CD4-positive, alpha-beta memory T cell (primary cell): ENCODE measurements at places on chromosomes 1 and 21. TPM values are rescaled to one million over a fixed set of nuclear protein-coding genes. Genes with fewer than 3 reads are reported as not detected.
A peak's percentile ranks its signal among the peaks of the same experiment; 100 is the strongest.

The HSD3B1 gene
- polyA plus RNA-seq: not detected

The CD53 gene
- 1,003 TPM for polyA plus RNA-seq

The LCE1D gene
- not detected for polyA plus RNA-seq

The CYP4B1 gene
- polyA plus RNA-seq: 1.4 TPM

DNA sequence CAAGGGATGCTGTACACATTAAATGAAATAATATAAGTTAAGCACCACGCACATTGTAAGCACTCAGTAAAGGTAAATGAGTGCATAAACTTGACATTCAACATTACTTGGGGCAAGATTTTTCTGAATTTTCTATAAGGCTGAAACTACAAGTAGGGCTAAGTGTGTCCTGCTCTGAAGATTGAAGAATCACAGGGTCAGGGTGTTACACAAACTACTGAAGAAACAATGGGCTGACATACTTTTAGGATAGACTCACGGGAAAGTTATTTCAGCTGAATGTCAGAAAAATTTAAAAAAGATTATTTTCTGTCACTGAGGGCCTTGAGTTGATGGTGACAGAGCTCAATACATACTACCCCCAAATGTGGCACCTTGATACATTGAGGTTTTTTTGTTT is 644.2 kb upstream of the PLXNA2 start:
- DNase-seq: no peak
- no peaks in the 10 kb centered on the region for H3K4me1 ChIP-seq
- no peak overlapping the region for H3K27ac ChIP-seq
- no peaks in the 10 kb centered on the region for H3K27me3 ChIP-seq

- no peak for DNase-seq
- no peak overlapping the region for H3K27ac ChIP-seq
Measured at GRCh38 chr1:113293256-113293626, 97.1 kb upstream of the MAGI3 start.

- no peaks in the 10 kb centered on the region for H3K36me3 ChIP-seq
- H3K27ac ChIP-seq: no peak overlapping the region
- no peak for DNase-seq
- H3K4me3 ChIP-seq: peak overlapping the region; percentile 17
Measured at GRCh38 chr1:25922971-25923552, 16.8 kb upstream of the STMN1 start.

- H3K27me3 ChIP-seq: no peaks in the 10 kb centered on the region
- H3K4me3 ChIP-seq: no peak overlapping the region
- peaks cover 15% of the 10 kb centered on the region for H3K36me3 ChIP-seq
Measured at GRCh38 chr1:205597691-205598314, 34.0 kb downstream of the ELK4 start.

DNA sequence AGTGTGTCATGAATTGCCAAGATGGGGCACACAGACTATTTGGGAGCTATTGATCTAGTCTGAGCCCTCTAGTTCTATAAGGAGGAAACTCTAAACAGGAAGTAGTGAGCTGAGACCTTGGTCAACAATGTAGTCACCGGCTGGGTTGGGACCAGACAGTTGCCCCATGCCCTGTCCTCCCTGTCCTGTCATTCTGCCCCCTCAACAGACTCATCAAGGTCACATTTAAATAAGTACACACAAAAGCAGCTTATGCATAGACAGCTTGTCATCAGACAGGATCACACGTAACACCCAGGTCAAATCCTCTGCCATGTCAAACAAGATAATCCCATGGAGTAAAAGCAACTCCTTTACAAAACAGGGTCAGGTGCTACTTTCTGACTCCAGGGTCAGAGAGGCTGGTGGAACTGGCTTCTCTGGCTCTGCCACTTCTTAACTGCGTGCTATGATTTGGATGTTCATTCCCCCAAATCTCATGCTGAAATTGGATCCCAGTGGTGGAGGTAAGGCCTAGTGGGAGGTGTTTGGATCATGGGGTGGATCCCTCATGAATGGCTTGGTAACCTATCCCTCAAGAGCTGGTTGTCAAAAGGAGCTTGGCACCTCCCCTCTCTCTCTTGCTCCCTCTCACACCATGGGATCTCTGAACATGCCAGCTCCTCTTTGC is 128.9 kb downstream of the HIVEP3 start:
- H3K36me3 ChIP-seq: no peaks in the 10 kb centered on the region
- H3K27ac ChIP-seq: no peak overlapping the region
- DNase-seq: no peak
- H3K4me3 ChIP-seq: no peak overlapping the region
- no peaks in the 10 kb centered on the region for H3K27me3 ChIP-seq
- peaks cover 41% of the 10 kb centered on the region for H3K4me1 ChIP-seq

DNA sequence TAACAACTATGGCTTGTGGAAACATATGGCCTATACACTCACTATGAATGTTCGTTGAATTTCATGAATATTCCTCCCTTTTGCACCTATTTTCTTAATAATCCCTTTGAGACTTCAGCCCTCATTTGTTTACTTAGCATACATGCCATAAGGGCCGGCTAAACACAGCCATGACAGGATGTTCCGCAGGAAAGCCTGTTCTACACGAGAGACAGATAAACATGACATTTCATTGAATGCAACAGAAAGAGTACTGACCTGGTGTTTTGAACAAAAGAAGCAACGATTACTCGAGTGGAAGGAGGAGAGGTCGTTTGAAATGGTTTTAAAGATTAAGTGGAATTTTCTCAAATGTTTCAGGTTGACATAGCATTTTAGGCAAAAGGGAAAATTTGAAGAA is 459.5 kb upstream of the CXADR start:
- no peaks in the 10 kb centered on the region for H3K27me3 ChIP-seq
- no peaks in the 10 kb centered on the region for H3K36me3 ChIP-seq
- no peaks in the 10 kb centered on the region for H3K4me1 ChIP-seq
- no peak overlapping the region for H3K4me3 ChIP-seq
- no peak overlapping the region for H3K27ac ChIP-seq

DNA sequence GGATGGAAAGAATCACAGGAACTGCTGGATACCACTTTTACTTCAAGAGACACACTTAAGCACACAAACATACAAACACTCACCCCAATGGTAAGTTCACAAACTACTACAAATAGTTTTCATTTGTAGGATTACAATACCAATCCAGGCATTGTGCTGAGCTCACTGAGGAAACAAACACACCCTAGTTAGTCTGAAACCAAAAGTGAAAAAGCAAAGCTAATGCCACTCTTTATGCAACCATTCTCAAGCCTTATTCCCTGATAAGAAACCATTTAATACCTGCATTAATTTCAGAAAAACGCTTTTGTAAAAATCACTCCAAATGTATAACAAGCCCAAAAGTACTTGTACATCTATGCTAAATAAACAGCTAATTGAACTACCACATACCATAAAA is 38.3 kb downstream of the RNF115 start:
- H3K4me1 ChIP-seq: peaks cover 16% of the 10 kb centered on the region
- no peaks in the 10 kb centered on the region for H3K27me3 ChIP-seq

- no peaks in the 10 kb centered on the region for H3K27me3 ChIP-seq
- H3K27ac ChIP-seq: no peak overlapping the region
- DNase-seq: no peak
- H3K4me3 ChIP-seq: no peak overlapping the region
Measured at GRCh38 chr1:2805801-2806430, 4.4 kb upstream of the TTC34 start.

- H3K27me3 ChIP-seq: no peaks in the 10 kb centered on the region
- H3K4me3 ChIP-seq: no peak overlapping the region
- peaks cover 14% of the 10 kb centered on the region for H3K4me1 ChIP-seq
- DNase-seq: no peak
- no peak overlapping the region for H3K27ac ChIP-seq
- no peaks in the 10 kb centered on the region for H3K36me3 ChIP-seq
Measured at GRCh38 chr1:111234258-111234657, 6.7 kb downstream of the CHI3L2 start.

DNA sequence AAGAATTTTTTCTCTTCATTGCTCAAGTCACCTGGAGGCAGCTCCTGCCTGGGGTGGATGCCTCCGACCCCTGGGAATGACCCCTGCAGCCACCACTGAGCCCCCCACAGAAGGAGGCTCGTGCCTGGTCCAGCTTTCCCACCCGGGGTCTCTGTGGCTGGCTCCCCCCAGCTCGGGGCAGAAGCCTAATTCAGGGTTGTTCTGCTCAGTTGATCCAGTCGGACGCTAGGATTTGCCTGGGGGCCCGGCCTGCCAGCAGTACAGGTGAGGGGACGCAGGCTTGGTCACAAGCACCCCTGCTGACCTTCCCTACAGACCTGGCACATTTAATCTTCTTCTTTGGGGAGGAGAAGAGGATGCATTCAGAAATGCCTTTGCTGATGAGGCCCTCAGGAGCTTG is 53.6 kb upstream of the POFUT2 start:
- H3K27me3 ChIP-seq: no peaks in the 10 kb centered on the region
- no peaks in the 10 kb centered on the region for H3K36me3 ChIP-seq
- H3K27ac ChIP-seq: no peak overlapping the region
- H3K4me1 ChIP-seq: peaks cover 4% of the 10 kb centered on the region

DNA sequence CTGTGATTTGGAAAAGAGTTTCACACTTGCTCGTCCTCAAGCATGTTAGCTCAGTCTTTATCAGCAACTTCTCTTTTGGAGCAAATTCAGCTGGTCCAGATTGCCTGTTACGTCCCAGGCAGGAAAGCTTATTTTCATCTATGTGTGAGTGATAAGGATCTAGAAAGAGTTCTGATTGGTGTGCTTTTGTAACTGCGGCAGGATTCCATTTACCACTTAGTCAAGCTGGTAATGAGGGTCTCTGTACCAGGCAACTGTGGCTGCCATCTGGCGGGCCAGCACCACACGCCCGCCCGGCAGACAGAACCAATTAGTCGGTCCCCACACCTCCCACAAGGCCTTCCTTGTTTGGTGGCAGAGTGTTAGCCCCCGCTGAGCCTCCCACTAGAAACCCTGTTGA is 21.0 kb downstream of the C1orf87 start:
- H3K4me1 ChIP-seq: no peaks in the 10 kb centered on the region
- no peak for DNase-seq
- no peaks in the 10 kb centered on the region for H3K36me3 ChIP-seq
- H3K4me3 ChIP-seq: no peak overlapping the region
- no peak overlapping the region for H3K27ac ChIP-seq

GRCh38 chr1:150256554-150257341 is 826 bp upstream of the CA14 start:
- H3K4me1 ChIP-seq: peaks cover 15% of the 10 kb centered on the region
- no peak for DNase-seq
- no peaks in the 10 kb centered on the region for H3K36me3 ChIP-seq
- no peak overlapping the region for H3K4me3 ChIP-seq

DNA sequence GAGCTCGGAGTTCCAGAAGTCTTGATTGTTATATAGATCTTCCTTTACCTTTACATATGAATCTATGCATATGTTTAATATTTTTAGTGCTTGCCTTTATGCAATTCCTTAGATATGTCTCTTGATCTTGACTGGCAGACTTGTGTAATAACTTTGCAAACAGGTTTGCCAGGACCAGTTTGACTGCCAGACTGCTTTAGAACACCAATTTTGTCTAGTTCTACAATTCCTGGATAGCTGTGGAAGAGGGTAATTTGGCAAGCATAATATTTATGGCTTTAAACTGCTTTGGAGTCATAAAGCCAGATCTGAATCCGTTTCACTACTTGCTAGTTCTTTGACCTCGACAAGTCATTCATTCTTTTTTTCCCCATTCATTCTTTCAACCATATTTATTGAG is 250.0 kb downstream of the FAF1 start:
- H3K4me1 ChIP-seq: no peaks in the 10 kb centered on the region
- DNase-seq: no peak
- H3K27ac ChIP-seq: no peak overlapping the region
- H3K4me3 ChIP-seq: no peak overlapping the region
- H3K27me3 ChIP-seq: no peaks in the 10 kb centered on the region
- H3K36me3 ChIP-seq: no peaks in the 10 kb centered on the region

DNA sequence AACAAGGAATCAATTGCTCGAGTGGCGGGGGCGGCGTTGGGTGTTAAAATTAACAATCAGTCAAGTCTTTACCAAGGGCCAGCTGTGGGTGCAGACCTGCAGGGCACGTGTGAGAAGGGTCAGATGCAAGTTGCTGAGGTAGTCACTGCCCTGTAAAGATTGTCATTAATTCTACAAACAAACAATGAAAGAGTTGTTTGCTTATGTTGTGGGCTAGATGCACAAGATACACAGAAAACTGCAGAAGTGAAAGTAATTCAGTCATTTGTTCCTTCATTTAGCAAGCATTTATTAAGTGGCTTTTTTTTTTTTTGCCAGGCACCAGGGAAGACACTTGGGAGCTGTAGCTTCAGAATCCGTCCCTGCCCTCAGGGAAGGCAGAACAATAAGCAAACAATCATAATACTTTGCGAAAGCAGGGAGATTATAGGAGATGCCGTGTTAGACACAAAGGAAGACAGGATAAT is 79.5 kb downstream of the NR5A2 start:
- no peak overlapping the region for H3K4me3 ChIP-seq
- no peaks in the 10 kb centered on the region for H3K36me3 ChIP-seq
- no peaks in the 10 kb centered on the region for H3K27me3 ChIP-seq
- no peaks in the 10 kb centered on the region for H3K4me1 ChIP-seq

DNA sequence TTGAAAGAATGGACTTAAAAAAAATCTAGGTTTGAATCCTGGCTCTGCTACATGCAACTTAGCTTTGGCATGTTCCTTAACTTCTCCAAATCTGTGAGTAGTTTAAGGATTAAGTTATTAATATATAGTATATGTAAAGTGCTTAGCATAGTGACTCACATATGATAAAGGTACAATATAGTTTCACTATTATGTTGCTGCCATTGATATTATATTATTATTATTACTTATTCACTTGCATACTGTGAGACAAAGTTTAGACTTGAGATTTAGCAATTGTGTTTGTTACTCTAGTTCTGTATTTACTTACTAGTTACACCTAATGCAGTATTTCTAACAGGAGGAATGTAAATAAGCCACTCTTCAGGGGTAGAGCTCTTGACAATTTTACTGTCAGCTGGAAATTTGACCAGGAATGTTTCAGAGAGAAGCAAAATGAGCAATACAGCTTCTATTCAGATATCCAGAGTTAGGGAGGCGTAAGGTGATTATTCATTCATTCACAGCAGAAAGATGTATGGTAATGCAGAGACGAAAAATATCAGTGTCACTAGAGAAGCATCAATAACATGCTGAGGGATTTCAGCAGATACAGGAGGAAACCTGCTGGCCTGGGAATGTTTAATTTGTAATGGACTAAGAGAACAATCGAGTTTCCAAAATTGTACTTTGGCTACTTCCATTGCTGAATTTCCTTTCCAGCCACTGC is 25.5 kb downstream of the RGS7 start:
- no peak for DNase-seq
- H3K27ac ChIP-seq: no peak overlapping the region
- no peaks in the 10 kb centered on the region for H3K4me1 ChIP-seq
- no peak overlapping the region for H3K4me3 ChIP-seq
- no peaks in the 10 kb centered on the region for H3K27me3 ChIP-seq

DNA sequence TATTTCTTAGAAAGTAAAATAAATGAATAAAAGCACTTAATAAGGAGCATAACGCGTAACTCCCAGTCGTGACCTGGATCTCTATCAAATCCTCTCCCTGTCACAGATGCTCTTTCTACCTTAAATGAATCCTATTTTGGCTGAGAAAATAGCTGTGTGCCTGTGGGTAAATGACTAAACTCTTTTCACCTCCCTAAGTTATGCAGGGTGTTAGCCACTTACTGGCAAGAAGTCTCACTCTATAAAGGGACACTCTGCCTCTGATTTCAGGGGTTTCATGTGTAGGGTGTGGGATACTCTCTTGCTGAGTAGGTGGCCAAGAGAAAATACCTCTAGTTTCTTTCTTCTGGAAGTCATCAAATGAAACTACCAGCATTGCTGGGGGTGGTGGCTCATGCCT is 24.3 kb upstream of the PPP1R15B start:
- no peaks in the 10 kb centered on the region for H3K27me3 ChIP-seq
- peaks cover 59% of the 10 kb centered on the region for H3K36me3 ChIP-seq
- no peaks in the 10 kb centered on the region for H3K4me1 ChIP-seq
- no peak for DNase-seq
